ENCODE measurements at places on chromosomes 5 and 9.

DNA sequence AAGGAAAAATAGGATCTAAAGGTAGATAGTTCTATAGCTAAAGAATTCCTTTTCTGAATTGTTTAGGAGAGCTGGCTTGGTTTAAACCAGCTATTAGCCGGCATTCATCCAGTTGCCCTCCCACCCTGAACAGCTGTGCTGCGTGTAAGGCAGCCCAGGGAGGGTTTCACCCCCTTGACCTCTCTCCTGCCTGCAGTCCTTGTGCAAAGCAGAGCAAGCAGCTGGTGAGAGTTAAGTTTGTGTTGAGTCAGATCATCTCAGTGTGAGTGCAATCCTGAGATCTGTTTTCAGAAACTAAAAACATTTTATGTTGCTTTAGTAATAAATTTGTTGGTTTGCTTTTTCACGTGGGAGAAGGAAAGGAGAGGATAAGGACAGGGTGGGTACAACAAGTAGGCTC is 13.0 kb downstream of the SLC25A25 start:
- no peak for DNase-seq

DNA sequence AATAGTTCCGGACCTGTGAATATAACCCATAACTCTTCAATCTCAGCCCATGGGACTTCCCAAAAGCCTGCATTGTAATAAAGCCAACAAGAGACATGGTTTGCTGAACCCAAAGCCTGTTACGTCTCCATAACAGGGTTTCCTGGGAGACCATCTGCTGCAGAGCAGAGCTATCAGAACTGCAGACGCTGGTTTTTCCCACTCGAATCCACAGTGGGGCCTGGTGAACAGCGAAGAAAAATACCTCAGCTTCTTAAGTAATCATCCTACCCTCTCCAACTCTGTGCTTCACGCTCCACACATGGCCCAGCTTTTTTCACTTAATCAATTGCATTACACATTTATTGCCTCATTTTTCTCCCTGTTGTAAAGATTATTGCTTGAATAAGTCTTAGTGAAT is 409.5 kb upstream of the GRIA1 start:
- no peak for DNase-seq

DNA sequence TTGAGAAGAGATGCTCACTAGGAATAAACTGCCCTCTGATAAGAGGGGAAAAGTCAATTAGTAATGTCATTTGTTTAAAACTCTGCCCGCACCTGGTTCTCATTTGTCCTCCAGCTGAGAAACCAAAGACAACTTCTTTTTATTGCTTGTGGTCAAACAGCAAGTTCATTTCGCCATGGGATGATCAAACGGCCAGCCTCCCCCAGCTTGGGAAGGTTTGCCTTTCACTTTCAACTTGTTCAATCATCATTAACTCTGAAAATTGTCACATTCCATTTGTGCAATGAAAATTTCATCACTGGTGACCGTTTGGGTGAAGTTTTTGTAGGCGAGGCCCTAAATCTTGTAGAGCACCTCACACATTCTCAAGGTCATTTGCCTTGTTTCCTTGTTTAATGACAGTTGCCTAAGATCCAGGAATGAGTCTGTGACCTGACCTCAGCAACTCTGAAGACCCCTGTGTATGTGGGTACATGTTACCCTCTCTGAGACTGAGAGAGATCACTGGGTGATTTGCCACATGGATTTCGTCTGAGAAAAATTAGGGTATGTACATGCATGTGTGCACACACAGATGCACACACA is 117.7 kb downstream of the MARCHF3 start:
- no peak for DNase-seq

DNA sequence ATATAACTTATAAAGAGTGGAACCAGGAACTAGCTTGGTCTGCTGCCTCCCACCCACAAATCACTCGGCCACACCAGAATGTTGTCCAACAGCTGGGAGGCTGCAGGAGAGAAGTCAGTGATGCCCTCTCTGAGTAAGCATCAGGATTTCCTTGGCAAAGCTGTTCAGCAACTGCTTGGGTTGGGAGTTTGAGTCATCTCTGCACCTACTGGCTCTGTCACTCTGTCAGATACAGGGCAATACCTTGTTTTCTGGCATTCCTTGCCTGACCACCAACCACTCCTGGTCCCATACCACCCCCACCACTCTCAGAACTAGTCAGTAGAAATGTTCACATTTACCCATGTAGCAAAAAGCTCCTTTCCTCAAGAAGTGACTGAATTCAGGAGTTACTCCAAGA is 36.8 kb upstream of the GCNT4 start:
- no peak for DNase-seq

DNA sequence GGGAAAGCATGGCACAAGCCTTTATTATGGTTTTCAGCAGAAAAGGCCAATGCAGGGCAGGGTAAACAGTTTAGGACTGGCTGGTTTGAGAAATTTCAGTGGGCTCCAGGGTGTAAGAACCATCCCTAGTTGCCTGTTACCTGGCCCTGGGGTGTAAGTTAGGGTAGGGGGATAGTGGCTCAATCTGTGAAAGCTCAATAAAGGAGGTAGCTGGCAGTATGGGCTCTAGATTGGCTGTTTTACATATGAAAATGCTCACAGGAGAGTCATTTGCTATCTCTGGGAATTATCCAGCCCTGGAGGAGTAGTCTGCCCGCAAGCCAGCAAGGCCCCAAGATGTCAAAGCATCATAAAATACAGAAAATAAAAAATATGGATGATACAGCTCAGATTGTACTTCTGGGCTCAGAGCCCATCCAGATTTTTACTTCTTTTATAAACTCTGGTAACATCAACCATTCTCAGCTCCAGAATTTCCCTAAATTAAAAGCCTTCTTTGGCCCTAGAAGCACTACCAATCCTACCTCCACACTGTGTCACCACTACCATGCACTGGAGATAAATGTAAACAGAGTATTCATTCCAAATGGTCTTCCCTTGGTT is 31.1 kb downstream of the SSBP2 start:
- DNase-seq, result no peak

Measured in putamen (tissue), 1 donor.